ENCODE measurements at places on chromosomes 3 and 15. TPM values are rescaled to one million over a fixed set of nuclear protein-coding genes. Genes with fewer than 3 reads are reported as not detected.

DNA sequence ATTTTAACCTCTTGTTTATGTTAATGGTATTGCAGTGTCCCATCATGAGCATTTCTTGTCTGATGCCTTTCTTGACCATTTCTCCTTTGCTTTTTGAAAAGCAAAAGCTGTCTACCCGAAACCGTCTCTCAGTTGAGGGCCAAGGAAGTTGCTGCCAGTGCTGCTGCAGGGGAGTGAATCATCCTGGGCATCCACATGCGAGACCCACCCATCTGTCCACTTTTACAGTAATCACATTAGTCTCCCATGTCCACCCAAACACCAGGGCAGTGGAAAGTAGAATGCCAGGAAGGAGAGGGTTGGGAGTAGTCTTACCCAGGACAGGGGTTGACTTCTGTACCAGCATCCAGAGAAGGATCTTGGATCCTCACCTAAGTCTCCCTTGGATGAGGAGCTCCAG, 48.6 kb upstream of the TEX264 start:
- no peaks in the 10 kb centered on the region for H3K27me3 ChIP-seq
- H3K4me3 ChIP-seq: no peak overlapping the region
- peaks cover under 1% of the 10 kb centered on the region for H3K36me3 ChIP-seq
- no peak overlapping the region for H3K27ac ChIP-seq

DNA sequence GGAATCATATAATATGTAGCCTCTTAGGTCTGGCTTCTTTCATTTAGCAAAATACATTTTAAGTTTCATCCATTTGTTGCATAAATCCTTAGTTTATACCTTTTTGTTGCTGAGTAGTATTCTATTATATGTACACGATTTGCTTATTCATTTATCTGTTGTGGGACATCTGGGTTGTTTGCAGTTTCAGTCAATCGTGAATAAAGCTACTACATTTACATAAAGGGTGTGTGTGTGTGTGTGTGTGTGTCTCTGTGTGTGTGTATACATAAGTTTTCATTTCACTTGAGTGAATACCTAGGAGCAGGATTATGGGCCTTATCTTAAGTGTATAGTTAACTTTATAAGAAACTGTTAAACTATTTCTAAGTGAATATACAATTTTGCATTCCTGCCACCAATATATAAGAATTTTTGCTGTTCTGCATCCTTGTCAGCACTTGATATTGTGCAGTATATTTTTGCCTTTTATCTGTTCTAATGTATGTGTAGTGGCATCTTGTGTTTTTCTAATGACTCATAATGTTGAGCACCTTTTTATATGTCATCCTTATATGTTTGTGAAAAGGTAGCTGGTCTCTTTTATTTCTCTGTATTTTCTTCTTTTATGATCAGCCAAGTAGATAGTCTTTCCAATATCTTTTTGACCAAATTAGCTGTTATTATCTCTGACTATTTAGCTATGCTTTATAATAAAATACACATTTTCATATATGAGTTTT, 55.0 kb downstream of the GLCE start:
- H3K27ac ChIP-seq: no peak overlapping the region
- H3K4me3 ChIP-seq: no peak overlapping the region
- DNase-seq: no peak
- no peaks in the 10 kb centered on the region for H3K27me3 ChIP-seq
- no peaks in the 10 kb centered on the region for H3K4me1 ChIP-seq

MAP6D1 gene
- total RNA-seq: 2.0 TPM

FBXW12 gene
- total RNA-seq: not detected

GRCh38 chr15:52255008-52255407, 40.6 kb downstream of the MYO5C start:
- H3K27me3 ChIP-seq: no peaks in the 10 kb centered on the region
- H3K4me3 ChIP-seq: no peak overlapping the region
- no peaks in the 10 kb centered on the region for H3K36me3 ChIP-seq
- DNase-seq: no peak
- no peaks in the 10 kb centered on the region for H3K4me1 ChIP-seq

RPP25 gene
- total RNA-seq: 15.3 TPM

DNA sequence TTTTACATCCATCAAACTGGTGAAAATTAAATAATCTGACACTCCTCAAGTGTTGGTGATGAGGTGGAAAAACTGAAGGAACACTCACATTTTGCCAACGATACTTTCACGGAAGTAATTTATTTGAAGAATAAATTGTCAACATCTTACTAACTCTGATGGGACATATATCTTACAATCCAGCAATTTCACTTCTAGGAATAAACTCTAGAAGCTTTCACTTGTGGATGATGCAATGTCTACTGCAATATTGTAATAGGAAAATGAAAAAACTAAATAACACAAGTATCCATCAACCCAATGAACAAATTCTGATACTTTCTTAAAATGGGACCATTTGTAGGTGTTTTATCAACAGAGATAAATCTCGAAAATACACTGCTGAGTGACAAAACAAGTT, 16.2 kb upstream of the LIPC start:
- no peaks in the 10 kb centered on the region for H3K27me3 ChIP-seq
- no peak for DNase-seq
- no peaks in the 10 kb centered on the region for H3K4me1 ChIP-seq
- no peaks in the 10 kb centered on the region for H3K36me3 ChIP-seq
- H3K4me3 ChIP-seq: no peak overlapping the region

- no peak for DNase-seq
- no peak overlapping the region for H3K4me3 ChIP-seq
- no peaks in the 10 kb centered on the region for H3K4me1 ChIP-seq
- no peak overlapping the region for H3K27ac ChIP-seq
- no peaks in the 10 kb centered on the region for H3K36me3 ChIP-seq
- no peaks in the 10 kb centered on the region for H3K27me3 ChIP-seq
Observed at GRCh38 chr15:69114331-69114928, 46.0 kb upstream of the GLCE start.

DNA sequence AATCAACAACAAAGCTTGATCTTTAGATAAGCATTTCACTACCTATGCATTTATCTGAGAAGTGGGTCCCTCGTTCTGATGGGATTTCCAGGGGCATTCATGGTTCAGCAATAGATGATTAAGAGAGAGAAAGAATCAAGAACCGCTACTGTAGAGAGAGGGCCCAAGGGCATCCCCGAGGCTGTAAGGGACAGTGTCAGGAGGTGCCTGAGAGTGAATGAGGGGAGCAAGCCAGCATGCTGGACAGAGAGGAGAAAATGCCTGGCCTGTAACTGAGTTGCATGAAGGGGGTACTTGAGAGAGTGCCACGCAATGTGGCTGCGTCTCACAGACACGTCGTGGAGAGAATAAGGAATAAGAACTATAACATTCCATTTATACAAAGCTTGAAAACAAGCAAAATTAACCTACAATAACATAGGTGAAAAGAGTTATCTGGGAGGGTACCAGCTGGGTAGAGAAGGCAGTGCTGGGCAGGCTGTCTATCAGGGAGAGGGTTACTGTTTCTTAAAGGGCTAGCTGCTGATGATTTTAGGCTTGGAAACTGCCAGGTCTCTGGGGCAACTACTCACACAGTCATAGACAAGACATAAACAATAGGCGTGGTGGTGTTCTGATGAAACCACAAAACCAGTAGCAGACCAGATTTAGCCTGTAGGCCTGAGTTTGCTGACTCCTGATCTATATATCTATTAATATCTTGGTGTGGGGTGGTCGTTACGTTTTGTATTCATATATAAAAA, 374.6 kb upstream of the CFAP20DC start:
- H3K4me1 ChIP-seq: no peaks in the 10 kb centered on the region
- no peaks in the 10 kb centered on the region for H3K27me3 ChIP-seq
- no peak for DNase-seq
- H3K4me3 ChIP-seq: no peak overlapping the region
- H3K27ac ChIP-seq: no peak overlapping the region

GRCh38 chr3:72481542-72481941, 366.7 kb downstream of the SHQ1 start:
- H3K36me3 ChIP-seq: no peaks in the 10 kb centered on the region
- no peak for DNase-seq
- no peaks in the 10 kb centered on the region for H3K27me3 ChIP-seq
- H3K4me1 ChIP-seq: peaks cover 3% of the 10 kb centered on the region
- H3K27ac ChIP-seq: no peak overlapping the region

GRCh38 chr15:68389041-68389930, 42.7 kb downstream of the ITGA11 start:
- no peak overlapping the region for H3K4me3 ChIP-seq
- H3K4me1 ChIP-seq: no peaks in the 10 kb centered on the region
- H3K27ac ChIP-seq: no peak overlapping the region
- H3K27me3 ChIP-seq: no peaks in the 10 kb centered on the region
- no peaks in the 10 kb centered on the region for H3K36me3 ChIP-seq

- no peaks in the 10 kb centered on the region for H3K27me3 ChIP-seq
- peak; percentile 52 for DNase-seq
- no peaks in the 10 kb centered on the region for H3K36me3 ChIP-seq
- H3K4me3 ChIP-seq: peak overlapping the region; percentile 95
Observed at GRCh38 chr15:70096215-70097062, 1.3 kb downstream of the TLE3 start.

DNA sequence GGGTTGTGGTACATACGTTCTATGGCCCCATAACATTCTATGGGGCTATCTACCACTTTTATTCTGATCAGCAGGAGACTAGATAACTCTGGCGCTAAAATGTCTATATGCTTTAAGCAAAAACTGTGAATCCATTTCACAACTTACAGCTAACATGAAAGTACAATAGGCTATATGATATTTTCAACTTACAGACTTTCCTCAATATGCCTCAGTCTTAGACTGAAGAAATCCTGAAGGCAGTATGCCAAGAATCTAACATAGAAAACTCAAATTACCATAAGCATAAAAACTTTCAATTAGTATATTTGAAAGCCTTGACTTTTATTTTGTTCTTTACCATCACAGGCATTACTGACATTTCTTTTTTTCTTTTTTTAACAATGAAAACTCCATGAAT, 81.4 kb downstream of the CBLB start:
- no peaks in the 10 kb centered on the region for H3K36me3 ChIP-seq
- H3K4me1 ChIP-seq: no peaks in the 10 kb centered on the region
- no peak overlapping the region for H3K4me3 ChIP-seq
- H3K27ac ChIP-seq: no peak overlapping the region
- no peak for DNase-seq
- H3K27me3 ChIP-seq: no peaks in the 10 kb centered on the region

DNA sequence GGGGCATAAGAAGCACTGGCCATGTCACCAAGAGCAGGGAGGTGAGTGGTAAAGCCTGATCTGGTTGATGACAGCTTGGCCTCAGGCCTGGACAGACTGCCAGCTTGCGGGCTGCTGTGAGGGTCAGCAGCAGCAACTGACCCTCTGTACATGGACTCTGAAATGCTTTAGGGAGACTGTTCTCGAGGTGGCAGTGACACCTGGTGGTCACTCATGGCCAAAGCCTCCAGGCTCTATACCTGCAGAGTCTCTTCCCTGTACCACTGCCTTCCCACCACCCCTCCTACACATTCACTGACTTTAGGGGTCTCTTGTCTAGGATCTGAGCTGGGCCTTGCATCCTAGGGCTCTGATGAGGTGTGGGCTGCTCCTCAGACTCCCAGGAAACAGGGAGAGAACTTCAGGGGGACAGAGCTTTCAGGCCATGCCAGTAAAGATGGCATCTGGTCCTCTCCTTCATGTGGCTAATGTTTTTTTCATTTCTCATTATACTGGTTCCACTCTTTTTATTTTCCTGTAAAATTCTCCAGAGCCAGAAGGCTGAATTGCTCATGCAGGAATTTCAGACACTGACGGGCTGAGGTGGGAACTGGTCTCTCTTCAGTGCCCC, 17.2 kb upstream of the TIMP4 start:
- DNase-seq: no peak
- no peak overlapping the region for H3K4me3 ChIP-seq
- H3K36me3 ChIP-seq: no peaks in the 10 kb centered on the region

GRCh38 chr3:15440891-15441290, 13.5 kb downstream of the EAF1 start:
- H3K36me3 ChIP-seq: no peaks in the 10 kb centered on the region
- no peak overlapping the region for H3K4me3 ChIP-seq
- DNase-seq: no peak
- H3K27me3 ChIP-seq: no peaks in the 10 kb centered on the region
- H3K27ac ChIP-seq: no peak overlapping the region
- H3K4me1 ChIP-seq: no peaks in the 10 kb centered on the region

SGO1 gene
- 4.3 TPM for total RNA-seq

DNA sequence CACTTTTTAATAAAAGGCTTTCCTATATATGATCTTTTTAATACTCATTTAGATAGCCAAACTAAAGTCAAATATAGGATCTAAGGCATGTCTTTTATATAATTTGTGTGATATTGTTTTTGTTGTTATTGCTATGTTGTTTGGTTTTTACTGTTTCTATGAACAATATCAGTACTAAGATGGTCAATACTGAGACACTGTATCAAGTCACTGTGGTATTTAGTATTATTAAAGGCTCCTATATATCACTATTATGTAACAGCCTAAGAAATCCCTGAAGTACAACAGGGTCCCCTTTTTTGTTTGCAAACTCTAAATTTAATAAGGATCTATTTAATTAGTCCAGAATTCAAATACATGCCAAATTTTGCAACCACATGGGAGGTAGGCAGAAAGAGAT, 61.9 kb downstream of the TBC1D5 start:
- no peak overlapping the region for H3K27ac ChIP-seq
- no peaks in the 10 kb centered on the region for H3K4me1 ChIP-seq
- DNase-seq: no peak
- H3K27me3 ChIP-seq: no peaks in the 10 kb centered on the region

ACKR4 gene
- total RNA-seq: 5.5 TPM

GRCh38 chr15:31268911-31269784, 57.5 kb upstream of the KLF13 start:
- DNase-seq: no peak
- no peaks in the 10 kb centered on the region for H3K36me3 ChIP-seq
- H3K27ac ChIP-seq: no peak overlapping the region
- H3K4me1 ChIP-seq: peaks cover 33% of the 10 kb centered on the region
- no peaks in the 10 kb centered on the region for H3K27me3 ChIP-seq

TGM5 gene
- total RNA-seq: not detected

GRCh38 chr15:82072926-82073537, 27.2 kb upstream of the MEX3B start:
- no peak overlapping the region for H3K4me3 ChIP-seq
- no peaks in the 10 kb centered on the region for H3K4me1 ChIP-seq
- H3K27ac ChIP-seq: no peak overlapping the region
- no peak for DNase-seq
- no peaks in the 10 kb centered on the region for H3K27me3 ChIP-seq

- no peaks in the 10 kb centered on the region for H3K36me3 ChIP-seq
- no peaks in the 10 kb centered on the region for H3K27me3 ChIP-seq
- H3K4me1 ChIP-seq: no peaks in the 10 kb centered on the region
Observed at GRCh38 chr3:133962849-133963248, 66.9 kb downstream of the SLCO2A1 start.

GRCh38 chr3:43073836-43074220, 32.1 kb downstream of the POMGNT2 start:
- no peak for DNase-seq
- no peaks in the 10 kb centered on the region for H3K27me3 ChIP-seq
- H3K27ac ChIP-seq: no peak overlapping the region
